ENCODE measurements at places on chromosomes 3 and 15.

GRCh38 chr3:194137506-194138474, 1.8 kb downstream of the HES1 start:
- DNase-seq: peak; percentile 42

- DNase-seq: no peak
These were observed 232.5 kb downstream of the CHST2 start for GRCh38 chr3:143351895-143352608.

GRCh38 chr3:19446687-19447086, 298.4 kb downstream of the KCNH8 start:
- DNase-seq: no peak

DNA sequence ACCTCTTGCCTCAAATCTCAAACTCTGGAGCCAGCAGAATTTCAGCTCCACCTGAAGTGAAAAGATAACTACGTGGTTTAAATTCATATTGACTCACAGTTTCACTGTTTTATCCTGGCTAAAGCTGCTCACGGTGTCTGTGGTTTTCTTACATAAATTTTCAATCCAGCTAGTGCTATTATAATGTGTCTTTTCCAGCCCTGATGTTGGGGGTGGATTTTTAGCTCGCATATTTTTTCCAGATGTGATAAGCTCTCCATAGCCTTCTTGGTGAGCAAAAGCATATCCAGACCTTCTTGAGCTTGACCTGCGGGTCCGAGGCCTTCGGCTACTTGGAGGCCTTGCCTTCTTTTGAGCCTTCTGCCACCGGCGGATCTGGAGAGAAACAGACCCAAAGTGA, 239.3 kb downstream of the DTWD1 start:
- no peak for DNase-seq

DNA sequence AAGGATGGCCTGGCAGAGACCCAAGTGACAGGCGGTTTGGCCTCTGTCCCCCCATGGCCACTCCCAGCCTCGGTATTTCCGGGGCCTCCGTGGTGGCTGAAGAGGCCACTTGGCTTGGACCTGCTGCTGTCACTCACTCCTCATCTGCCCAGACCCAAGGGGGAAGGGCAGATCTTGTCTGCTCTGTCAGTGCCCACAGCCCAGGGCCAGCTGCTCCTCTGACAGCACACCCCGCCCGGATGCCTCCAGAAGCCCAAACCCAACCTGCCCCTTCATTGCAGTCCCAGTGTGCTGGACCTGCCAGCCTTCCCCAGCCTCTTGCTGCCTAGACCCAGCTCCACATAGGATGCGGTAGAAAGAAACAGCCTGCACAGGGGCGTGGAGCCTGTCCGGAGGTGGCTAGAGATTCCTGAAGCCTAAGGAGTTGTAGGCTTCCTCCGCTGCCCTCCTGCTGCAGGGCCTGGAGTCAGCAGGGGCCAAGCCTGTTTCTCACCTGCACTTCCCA, 52.0 kb downstream of the MAGEF1 start:
- no peak for DNase-seq

GRCh38 chr3:42503251-42503924, 945 bp downstream of the VIPR1 start:
- peak; percentile 1 for DNase-seq

Measured in glutamatergic neuron (in vitro differentiated cells).